ENCODE measurements at places on chromosomes 11 and 22. TPM values are rescaled to one million over a fixed set of nuclear protein-coding genes. Genes with fewer than 3 reads are reported as not detected.

DNA sequence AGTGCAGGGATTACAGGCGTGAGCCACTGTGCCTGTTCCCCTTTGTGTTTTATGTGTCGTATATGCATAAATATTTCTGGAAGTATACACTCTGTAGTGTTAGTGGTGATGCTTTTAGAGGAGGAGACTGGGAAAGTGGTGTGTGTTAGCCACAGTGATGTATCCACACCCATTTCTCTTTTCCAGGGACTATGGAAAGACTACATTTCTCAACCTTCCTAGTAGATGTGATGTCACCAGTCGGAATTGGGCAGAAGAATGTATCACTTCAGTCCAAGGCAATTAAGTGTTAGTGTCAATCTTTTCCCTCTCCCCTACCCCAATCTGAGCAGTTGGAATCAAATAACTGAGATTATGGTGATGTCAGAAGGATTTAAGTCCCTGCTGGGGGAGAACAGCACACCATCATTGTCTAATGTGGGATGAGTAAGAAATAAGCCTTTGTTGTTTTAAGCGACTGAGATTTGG is 5.8 kb upstream of the ATG16L2 start:
- H3K36me3 ChIP-seq: no peaks in the 10 kb centered on the region
- H3K4me3 ChIP-seq: no peak overlapping the region
- no peaks in the 10 kb centered on the region for H3K27me3 ChIP-seq

The DRD2 gene
- not detected for polyA plus RNA-seq

The BIK gene
- polyA plus RNA-seq: 39.1 TPM

DNA sequence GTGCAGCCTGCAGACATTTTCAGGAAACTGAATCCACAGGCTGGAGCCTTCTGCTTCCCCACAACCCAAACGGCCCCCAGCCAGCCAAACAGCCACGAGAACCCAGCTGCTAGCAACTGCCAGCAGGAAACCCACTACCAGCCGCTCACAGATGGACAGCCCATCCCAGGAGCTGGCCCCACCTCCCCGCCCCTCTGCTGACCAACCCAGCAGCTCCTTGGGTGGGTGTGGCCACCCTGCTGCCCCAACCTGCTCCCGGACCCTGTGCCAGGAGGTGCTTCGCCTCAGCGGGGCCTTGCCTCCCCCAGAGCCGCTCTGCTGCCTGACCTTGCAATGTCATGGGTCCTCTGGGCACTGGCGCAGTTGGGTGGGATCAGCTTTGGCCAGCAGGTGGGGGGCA is 8.2 kb upstream of the CCDC188 start:
- H3K4me3 ChIP-seq: no peak overlapping the region
- H3K4me1 ChIP-seq: no peaks in the 10 kb centered on the region
- peaks cover 28% of the 10 kb centered on the region for H3K27me3 ChIP-seq
- no peaks in the 10 kb centered on the region for H3K36me3 ChIP-seq
- H3K27ac ChIP-seq: no peak overlapping the region

DNA sequence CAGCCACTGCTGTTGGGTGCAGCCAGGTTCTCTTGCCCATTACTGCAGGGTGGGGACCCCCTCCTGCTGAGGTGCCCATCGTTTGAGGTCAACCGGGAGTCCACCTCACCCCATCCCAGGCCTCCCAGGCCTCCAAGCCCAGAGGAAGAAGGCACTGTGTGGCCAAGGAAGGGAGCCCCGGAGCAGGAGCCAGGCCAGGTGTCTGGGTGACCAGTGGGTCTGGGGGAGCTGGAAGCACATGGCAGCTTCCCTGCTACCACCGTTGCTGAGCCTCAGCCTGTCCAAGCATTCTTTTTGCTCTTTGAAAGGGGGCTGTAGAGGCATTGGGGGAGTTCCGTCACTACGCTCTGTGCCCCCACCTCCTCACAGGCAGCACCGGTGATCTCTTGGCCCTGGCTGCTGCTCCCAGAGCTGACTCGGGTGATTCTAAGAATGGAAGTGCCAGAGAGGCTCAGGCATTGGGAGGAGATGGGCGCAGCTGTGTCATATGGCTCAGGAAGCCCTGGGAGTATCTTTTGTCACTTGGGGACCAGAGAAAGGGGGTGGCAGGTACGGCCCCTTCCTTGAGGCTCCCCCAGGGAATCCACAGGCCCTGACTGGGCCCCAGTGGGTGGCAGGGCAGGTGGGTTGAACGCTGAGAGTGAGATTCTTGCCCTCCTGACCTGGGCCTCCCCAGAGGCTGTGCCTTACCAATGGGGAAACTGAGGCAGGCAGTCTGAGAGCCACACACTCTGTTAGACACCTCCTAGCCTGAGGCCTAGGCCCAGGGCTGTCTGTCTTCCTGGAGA is 1.9 kb downstream of the SEPTIN5 start:
- no peak overlapping the region for H3K27ac ChIP-seq
- peaks cover 20% of the 10 kb centered on the region for H3K27me3 ChIP-seq
- H3K4me1 ChIP-seq: peaks cover 42% of the 10 kb centered on the region

The TBX10 gene
- polyA plus RNA-seq: 15.8 TPM

GRCh38 chr22:25833676-25834075 is 91.7 kb downstream of the MYO18B start:
- no peak overlapping the region for H3K27ac ChIP-seq
- no peaks in the 10 kb centered on the region for H3K4me1 ChIP-seq
- no peak for DNase-seq
- H3K27me3 ChIP-seq: no peaks in the 10 kb centered on the region
- no peaks in the 10 kb centered on the region for H3K36me3 ChIP-seq
- no peak overlapping the region for H3K4me3 ChIP-seq

The MAPK12 gene
- polyA plus RNA-seq: 0.60 TPM
